ENCODE measurements at places on chromosomes 3 and 15.

DNA sequence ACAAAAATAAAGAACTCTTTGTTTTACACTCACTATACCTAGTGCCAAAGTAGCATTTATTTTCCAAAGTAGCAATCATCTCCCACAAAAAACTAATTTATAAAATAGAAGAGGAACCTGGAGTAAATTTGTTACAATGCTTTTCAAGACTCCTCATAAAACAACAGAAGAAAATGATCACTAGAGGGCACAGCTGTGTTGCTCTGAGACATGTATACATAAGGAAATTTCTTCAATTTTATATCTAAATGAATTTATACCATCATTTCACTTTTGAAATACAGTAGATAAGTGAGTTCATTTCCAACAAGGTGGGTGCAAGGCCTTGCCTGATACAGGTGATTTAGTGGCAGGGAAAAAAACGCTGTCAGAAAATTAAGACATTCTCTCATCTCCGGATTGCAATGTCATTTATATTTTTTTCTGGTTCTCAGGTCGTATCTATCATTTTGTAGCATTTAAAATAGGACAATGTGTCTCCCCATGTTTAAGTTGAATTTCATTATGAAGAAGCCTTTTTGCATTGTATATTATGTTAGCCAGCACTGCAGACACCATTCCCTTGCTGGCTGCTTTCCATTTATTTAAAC, 25.3 kb upstream of the ARHGEF26 start:
- no peak for DNase-seq

DNA sequence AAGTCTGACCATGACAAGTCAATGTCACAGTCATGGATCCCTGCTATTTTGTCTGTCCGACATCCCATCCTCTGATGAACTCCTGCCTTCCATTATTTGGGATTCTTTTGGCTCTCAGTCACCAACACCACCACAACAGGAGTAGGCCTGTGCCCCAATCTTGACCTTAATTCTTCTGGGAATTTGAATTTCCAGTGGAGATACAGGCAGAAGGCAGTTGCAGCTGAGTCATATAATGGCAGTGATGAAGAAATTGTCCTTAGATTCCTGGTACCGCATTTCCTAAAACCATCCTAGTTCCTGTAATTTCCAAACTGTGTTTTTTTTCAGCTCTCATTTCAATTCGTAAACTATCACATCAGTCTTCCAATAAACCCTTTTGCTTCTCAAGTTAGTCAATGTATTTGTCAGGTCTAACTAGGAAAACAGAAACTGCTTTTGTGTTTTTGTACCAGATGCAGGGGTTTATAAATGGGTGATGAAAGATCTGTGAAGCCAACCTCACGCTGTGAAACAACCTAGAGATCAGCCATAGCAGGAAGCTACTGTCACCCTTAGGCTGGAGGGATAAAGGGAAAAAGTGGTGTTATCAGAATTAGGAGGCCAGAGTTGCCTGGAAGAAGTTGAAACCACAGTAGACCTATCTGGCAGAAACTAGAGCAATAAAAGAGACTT, 126.3 kb upstream of the TMEM108 start:
- no peak for DNase-seq

- DNase-seq = no peak
Observed at GRCh38 chr15:40754574-40754882, 526 bp downstream of the RMDN3 start.

DNA sequence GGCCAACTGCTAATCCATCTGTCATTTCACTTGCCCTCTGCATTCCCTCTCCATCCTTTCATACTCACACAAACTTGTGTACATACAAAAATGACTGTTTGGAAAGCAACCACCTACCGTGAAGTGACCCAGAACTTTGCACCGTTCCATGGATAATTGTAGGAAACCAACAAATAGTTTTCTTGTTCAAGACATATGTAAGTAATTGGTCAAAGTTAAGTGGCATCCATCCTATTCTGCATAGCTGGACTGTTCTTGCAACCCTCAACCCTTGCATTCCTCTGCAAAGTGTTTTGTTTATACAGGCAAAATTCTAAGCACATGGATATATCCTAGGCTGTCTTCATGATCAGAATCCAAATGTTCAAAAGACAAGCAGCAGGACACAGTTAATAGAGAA, 592.5 kb downstream of the MECOM start:
- DNase-seq = no peak

DNA sequence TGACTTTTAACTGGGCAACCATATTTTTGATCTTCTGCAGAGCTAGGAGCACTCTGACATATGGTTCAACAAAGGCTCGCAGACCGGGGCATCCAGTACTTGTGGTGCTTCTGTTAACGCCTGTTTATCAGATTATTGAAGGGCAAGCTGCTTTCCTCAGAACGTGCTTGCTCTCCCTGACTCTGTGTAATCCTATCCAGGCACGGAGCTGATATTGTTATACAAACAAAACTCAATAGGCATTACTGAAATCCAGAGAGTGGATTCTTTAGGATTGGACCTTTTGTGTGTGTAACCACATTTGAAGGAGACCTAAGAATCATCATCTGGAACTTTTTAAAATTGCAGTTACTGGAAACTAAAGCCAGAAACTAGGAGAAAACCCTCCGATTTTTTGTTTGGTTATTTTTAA, 246.5 kb downstream of the PTPRG start:
- DNase-seq = no peak

GRCh38 chr3:50417637-50418033, 58.3 kb upstream of the TMEM115 start:
- no peak for DNase-seq

GRCh38 chr3:35422101-35422500, 217.2 kb upstream of the ARPP21 start:
- DNase-seq = no peak

DNA sequence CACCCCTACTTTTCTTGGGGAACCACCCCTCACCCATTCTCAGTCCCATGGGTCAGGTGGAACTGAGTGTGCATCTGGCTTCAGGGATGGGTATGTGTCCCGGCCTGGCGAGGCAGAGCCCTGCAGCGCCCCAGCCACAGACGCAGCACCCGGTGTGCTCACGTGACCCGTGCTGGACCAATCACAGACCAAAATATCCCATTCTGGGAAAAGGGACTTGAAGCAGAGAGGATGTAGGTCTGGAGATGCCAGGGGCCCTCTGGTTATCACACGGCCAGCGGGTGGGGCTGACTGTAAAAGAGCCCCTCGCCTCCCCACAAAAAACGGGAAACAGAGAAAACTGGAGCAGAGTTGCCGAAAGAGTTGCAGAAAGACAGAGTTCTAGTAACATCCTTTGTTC, 138.0 kb upstream of the RAD18 start:
- no peak for DNase-seq

GRCh38 chr3:71168121-71168721, 415.3 kb downstream of the FOXP1 start:
- DNase-seq = no peak

GRCh38 chr15:79078763-79079410, 11.7 kb downstream of the RASGRF1 start:
- no peak for DNase-seq

DNA sequence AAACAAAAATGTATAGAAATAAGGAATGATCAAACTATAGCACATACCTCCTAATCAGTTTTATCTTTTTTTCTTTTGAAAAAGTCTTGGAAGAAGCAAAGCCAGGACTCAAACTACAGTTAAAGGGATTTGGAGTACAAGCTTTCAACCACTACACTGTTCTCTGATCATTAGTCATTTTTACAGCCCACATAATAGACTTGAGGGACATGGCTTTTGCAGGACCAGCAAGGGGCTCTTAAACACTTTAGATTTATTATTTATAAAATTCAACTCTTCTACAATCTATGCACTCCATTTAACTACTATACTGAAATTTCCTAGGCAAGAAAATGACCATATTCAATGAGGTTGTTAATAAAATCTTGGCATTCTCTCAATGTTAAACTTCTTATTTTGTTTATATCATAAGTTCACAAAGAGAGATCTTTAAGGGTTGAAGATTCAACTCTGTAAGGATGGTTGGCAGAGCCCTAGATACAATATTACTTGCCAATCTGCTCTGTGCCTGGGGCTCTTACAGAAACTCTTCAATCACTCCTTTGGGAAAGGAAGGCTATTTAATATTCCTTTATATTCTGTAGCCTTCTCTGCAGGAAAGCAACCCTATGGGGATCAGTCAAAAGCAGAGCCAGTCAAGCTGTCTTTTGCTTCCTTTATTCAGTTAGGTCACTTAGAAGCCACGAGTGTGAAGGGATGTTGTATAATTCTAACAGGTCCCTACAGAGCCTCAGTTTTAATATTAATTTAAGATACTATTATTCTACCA, 557.7 kb upstream of the SGO1 start:
- DNase-seq = no peak

Data from T follicular helper cell (primary cell).